ENCODE measurements at places on chromosomes 12 and 14. TPM values are rescaled to one million over a fixed set of nuclear protein-coding genes. Genes with fewer than 3 reads are reported as not detected.

The GPR137C gene
- total RNA-seq: 0.20 TPM

GRCh38 chr14:77543240-77543551, 44.6 kb upstream of the ISM2 start:
- no peak for DNase-seq

- no peak for DNase-seq
Observed at GRCh38 chr12:107670999-107671643, 14.5 kb upstream of the PWP1 start.

- DNase-seq: no peak
Observed at GRCh38 chr12:15987696-15988095, 76.6 kb downstream of the DERA start.

DNA sequence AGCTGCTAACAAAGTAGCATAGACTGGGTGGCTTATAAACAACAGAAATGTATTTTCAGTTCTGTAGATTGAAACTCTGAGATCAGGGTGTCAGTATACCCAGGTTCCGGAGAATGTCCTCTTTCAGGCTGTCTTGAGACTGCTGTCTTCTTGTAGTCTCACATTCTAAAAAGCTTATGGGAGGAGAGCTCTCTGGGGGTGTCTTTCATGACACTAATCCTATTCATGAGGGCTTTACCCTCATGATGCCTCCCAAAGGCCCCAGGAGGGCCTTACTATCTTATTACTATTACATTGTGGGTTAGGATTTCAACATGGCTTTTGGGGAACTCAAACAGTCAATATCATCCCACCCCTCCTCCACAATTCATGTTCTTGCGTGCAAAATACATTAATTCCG, 94.3 kb downstream of the AEBP2 start:
- DNase-seq: no peak

The KRT6A gene
- not detected for total RNA-seq

Data from HT1080 (cell line).